ENCODE measurements at places on chromosomes 7 and 10.

DNA sequence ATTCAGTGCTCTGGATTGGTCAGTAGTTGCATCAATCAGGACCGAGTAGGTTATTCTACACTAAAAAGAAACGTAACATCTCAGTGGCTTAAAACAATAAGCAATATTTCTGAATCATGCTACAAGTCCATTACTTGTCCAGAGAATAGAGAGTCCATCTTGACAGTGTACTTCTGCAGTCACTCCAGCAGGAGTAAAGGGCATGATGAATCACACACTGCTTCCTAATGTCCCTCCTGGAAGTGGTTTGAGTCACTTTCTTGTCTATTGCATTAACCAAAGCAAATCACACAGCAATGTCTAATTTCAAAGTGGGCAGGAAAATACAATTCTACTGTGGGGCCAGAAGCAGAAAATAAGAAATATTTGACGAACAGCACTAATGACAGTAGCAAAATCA lies 124.8 kb downstream of the TSPAN12 start:
- no peak for DNase-seq

- no peak for DNase-seq
Observed at GRCh38 chr10:62072901-62073300, 171.4 kb downstream of the ARID5B start.

- DNase-seq, result no peak
Observed at GRCh38 chr7:15303357-15303756, 258.5 kb downstream of the AGMO start.

DNA sequence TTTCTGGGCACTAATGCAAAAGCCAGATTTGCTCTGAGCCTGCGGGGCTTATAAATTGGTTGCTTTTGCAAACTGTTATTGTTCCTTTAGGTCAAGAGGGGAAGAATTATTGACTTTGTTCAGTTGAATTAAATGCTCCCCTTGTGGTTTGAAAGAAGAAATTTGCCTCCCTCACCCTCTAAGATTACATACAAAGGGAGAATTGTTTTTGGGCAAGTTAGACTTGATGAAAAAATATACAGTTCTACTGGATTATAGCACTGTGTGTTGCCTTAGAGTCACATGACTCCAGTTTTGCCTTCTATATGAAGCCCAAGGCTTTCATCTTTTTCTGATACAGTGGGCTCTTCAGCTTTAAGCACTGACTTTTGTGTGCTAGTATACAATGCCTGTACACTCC lies 1265.8 kb upstream of the LRRTM3 start:
- no peak for DNase-seq

DNA sequence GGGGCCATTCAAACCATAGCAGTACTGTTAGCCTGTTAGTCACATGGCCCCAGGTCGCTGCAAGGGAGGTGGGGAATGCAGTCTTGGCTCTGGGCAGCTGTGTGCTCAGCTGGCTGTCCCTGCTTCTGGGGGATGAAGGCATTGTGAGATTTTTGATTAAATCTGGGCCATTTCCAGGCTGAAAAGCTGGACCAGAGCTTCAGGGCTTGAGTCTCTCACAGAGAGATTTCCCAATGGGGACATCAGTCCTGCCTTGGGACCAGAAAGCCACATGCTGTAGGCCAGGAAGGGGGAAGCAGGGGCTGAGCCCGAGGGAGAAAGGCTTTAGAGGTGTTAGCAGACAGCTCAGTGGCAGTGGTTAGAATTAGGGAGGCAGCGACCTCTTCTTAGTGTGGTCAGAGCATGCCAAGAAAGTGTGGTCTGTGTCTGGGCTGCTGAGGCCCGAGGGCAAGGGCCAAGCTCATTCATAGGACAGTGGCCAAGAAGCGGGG lies 33.6 kb downstream of the PALD1 start:
- DNase-seq, result no peak

DNA sequence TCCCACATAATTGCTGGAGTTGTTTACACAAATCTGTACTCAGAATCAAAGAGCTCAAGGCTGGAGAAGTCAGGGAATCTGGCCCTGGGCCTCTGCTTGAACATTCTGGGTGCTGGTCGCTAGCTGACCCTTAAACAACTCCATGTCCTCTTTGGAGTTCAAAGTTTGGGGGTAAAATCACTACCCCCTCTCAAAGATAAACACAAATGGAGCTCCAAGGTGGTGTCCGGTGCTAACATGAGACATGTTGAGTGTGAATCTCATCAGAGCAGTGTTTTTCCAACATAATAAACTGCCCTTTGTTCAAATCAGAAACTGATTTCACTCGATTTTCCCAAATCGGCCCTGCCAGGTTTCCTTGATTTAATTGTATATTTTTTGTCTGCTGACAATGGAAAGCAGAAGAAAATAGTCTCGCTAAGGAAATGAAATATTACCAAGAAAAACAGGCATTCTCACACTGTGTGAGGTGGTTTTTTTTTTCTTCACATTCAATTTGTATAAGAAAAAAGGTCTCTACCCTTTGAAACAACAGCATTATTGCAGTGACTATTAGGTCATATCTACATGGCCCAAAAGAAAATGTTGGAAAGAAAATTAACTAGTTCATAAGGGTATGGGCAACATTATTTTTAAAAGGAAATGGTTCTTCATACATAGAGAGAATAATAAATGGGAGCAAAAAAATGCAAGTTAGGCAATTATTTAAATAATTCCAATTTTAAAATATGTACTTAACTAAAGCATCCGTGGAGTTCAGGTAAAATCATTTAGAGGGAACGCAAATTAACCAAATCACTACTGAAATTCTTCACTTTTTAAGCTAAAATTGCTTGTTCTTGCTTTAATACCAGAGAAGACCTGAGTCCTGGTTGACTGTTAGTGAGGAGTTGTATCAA lies 56.1 kb upstream of the CAPZA2 start:
- DNase-seq, result no peak

DNA sequence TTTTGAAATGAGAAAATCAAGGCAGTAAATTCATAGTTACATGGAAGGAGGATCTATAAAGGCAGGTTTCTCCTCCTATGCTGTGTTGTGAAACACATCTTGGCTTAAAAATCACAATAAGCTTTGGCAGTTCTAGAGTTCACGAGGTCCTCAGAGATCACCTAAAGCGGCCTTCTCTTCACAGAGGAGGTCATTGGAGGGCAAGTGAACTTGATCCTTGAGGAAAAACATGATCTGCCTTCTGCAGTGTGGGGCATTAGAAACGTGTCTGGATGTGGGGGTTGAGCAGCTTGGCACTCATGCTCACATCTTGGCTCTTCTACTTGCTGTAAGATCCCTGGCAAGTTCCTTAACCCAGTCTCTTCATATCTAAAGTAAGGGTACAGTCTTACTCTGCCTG lies 96.1 kb upstream of the BMPER start:
- no peak for DNase-seq

- no peak for DNase-seq
Observed at GRCh38 chr7:33733870-33734650, 171.3 kb upstream of the BMPER start.

GRCh38 chr7:139725077-139725476 lies 52.7 kb downstream of the HIPK2 start:
- DNase-seq, result no peak

GRCh38 chr10:35232527-35232926 lies 103.8 kb upstream of the CCNY start:
- no peak for DNase-seq

DNA sequence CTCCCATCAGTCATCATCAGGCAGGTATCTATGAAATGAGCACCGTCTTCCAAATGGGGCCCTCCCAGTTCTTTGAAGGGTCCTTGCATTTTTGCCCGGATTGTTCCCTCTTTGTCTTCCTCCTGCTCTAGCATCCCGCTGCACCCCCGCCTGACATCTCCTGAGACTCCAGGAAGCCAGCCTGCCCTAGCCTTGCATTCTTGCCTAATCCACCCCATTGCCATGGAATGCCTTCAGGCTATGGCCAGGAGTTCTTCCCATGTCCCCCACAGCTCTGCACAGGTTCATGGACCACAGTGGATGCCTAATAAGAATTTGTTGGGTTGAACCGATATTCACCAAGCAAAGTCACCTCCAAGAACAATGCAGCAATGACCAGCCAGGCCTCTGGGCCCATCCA lies 62.1 kb downstream of the ZMIZ1 start:
- no peak for DNase-seq

GRCh38 chr10:33617381-33618080 lies 283.1 kb upstream of the NRP1 start:
- no peak for DNase-seq

GRCh38 chr10:71414359-71414758 lies 17.6 kb downstream of the CDH23 start:
- no peak for DNase-seq

GRCh38 chr7:112933598-112933997 lies 143.4 kb upstream of the TMEM168 start:
- no peak for DNase-seq

- no peak for DNase-seq
Observed at GRCh38 chr10:118305730-118306129, 36.4 kb downstream of the FAM204A start.

GRCh38 chr10:106765241-106765754 lies 399.2 kb downstream of the SORCS1 start:
- DNase-seq, result no peak

- no peak for DNase-seq
Observed at GRCh38 chr7:80900583-80901576, 18.0 kb downstream of the SEMA3C start.

GRCh38 chr10:3494131-3494837 lies 290.7 kb downstream of the KLF6 start:
- no peak for DNase-seq

- DNase-seq, result no peak
Observed at GRCh38 chr7:78684201-78684600, 769.3 kb downstream of the MAGI2 start.

GRCh38 chr10:104318810-104319741 lies 19.2 kb downstream of the ITPRIP start:
- no peak for DNase-seq

GRCh38 chr7:149524394-149524793 lies 26.8 kb upstream of the ZNF746 start:
- no peak for DNase-seq

DNA sequence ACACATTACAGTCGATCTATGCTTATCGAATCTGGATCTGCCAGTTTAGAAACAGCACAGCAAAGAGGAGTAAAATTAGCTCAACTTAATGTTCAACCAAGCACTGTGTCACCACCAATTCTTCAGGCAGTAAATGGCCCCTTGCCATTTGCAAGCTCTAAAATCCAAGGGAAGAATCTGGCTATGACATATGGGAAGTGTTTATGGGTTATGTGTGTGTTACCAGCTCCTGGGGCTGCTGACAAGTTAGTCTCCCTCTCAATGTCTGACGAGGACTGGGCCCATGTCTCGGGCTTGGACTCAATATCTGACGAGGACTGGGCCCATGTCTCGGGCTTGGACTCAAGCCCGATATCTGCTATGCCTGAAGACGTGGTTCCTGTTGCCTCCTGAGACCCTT lies 5.7 kb upstream of the ITIH2 start:
- no peak for DNase-seq

DNA sequence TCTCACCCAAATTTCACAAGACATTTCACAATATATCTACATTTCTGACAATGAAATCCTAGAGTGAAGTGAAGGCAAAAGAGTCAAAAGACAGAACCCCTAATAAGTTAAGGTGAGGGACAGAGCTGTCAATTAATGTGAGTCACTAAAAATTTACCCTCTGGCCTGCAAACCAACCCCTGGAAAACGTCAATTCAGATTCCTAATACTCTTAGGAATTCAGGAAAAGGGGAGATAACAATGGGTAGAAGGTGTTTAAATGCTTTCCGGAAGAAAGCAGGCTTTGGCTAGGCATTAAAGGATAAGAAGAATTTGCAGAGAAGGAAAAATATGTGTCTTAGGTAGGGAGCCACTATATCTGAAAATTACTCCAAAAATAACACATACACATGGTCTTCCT lies 299.6 kb downstream of the INHBA start:
- DNase-seq, result no peak

DNA sequence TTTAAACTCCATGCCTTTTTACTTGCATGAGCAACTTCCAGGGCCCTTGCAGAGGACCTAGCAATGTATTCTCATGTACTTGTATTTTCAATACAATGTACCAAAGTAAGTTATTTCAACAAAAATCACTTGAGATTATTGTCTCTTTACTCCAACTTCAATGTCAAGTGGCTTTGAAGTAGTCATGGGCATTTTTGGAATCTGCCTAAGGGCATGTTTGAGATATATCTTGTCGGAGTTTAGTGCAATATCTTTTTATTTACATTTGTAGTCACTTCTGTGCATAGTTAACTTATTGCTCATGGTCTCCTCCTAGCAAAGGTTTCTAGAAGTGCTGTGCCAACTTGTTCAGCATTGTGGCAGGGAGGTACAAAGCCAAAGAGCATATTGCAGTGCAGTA lies 508.7 kb upstream of the SEMA3D start:
- DNase-seq, result no peak

DNA sequence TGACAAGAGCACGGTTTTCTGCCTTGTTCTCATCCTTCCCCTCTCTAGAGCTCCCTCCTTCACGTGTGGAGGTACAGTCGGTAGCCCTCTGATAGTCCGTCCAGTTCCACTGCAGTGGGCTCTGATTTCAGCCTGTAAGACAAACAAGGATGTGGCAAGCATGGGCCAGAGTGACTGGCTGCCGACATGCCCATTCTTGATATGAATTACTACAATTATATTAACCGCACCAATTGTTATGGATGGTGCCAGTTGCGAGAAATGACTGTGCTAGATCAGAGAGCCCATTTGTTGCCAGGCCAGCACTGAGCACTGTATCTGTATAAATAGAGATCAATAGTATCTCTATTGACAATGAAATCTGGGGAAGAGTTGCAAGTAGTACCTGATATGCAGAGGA lies 146.6 kb downstream of the CHN2 start:
- DNase-seq, result no peak

GRCh38 chr7:13115855-13116254 lies 428.4 kb downstream of the ARL4A start:
- DNase-seq, result no peak

- DNase-seq, result no peak
Observed at GRCh38 chr7:128793181-128793547, 1.4 kb downstream of the CCDC136 start.

DNA sequence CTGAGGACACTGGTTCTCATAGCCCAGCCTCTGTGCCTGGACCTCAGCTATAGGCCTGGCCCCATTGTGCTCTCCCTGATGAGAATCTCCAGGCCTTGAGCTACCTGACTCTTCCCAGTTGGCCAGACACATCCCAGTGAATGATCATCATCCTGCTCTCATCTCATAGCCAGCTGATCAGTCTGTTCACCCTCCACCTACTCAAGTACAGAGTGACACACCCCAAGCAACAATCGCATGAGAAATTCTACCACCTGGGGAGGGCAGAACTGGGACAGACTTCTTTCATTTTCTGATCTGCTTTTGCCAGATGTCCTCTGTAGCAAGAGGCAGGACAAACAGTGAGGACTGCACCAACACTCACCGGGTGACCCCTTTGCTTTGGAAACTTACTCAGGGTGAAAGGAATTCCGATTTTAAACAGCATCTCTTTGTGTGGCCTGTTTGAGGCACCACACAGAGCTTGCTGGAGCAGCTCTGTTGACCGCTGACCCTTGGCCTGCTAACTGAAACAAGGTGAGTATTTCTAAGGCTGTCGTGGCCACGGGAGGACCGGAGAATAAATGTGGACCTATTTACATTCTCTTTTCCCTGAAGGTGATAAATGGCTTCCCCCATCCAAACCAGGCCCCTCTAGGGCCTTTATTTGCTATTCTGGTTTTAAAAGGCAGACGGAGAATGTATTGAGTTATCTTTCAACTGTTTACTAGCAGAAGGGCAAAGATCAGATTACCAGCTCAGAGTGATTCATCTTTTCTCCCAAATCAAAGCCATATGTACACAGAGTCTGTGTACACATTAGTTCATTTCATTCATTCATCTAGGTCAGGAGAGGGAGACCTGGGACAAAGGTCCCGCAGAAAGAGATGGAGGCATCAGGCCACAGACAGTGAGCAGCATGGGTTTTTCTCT lies 181.4 kb upstream of the TNS3 start:
- DNase-seq, result no peak
